ENCODE measurements at places on chromosomes 16 and 17. TPM values are rescaled to one million over a fixed set of nuclear protein-coding genes. Genes with fewer than 3 reads are reported as not detected.

DNA sequence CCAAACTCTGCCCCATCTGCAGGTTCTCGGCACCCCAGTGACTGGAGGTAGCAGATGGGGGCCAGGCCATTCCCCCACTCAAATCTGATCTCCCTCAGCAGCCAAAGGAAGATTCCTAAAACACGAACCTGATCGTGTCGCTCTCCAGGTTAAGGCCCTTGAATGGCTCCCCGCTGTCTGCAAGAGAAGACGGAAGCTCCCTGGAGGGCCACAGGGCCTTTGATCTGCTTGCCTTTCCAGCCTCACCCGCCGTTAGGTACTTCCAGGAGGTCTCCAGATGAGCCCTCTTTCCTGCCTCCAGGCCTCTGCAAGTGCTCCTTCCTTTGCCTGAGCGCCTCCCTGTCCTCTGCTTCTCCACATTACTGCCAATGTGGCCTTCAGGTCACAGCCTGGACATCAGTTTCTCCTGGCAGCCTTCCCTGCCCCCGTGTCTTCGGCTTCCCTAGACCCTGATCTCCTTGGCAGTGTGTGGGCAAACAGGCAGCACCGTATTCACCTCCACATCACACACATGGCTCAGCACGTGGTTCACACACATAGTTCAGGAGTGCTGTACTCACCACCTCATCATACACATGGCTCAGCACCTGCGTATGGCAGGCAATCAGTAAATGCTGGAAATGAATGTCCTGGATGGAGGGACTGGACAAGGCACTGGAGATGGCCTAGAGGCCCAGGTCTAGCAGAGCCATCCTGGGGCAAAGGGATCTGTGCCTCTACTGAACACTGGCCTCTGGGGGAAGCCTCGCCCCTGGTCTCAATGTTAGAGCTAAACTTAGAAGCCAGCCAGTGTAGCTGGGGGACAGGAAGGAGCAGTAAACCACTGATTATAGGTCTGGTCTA is 26.4 kb upstream of the MRPS23 start:
- no peak overlapping the region for H3K4me3 ChIP-seq
- H3K27ac ChIP-seq = no peak overlapping the region
- peaks cover 3% of the 10 kb centered on the region for H3K27me3 ChIP-seq
- DNase-seq = no peak
- no peaks in the 10 kb centered on the region for H3K36me3 ChIP-seq

GRCh38 chr16:57128771-57129389 is 36.5 kb downstream of the CPNE2 start:
- DNase-seq = peak; percentile 31
- H3K27me3 ChIP-seq = no peaks in the 10 kb centered on the region
- no peak overlapping the region for H3K4me3 ChIP-seq
- H3K27ac ChIP-seq = peak overlapping the region; percentile 49
- no peaks in the 10 kb centered on the region for H3K36me3 ChIP-seq
- peaks cover 89% of the 10 kb centered on the region for H3K4me1 ChIP-seq

- DNase-seq = no peak
- H3K27ac ChIP-seq = no peak overlapping the region
- no peak overlapping the region for H3K4me3 ChIP-seq
- H3K27me3 ChIP-seq = no peaks in the 10 kb centered on the region
- no peaks in the 10 kb centered on the region for H3K4me1 ChIP-seq
Measured at GRCh38 chr16:76176616-76177015, 100.6 kb upstream of the CNTNAP4 start.

- no peak overlapping the region for H3K27ac ChIP-seq
- no peak for DNase-seq
- no peaks in the 10 kb centered on the region for H3K27me3 ChIP-seq
Measured at GRCh38 chr16:10522966-10523365, 57.4 kb downstream of the EMP2 start.

The CACNG5 gene
- polyA plus RNA-seq = not detected

DNA sequence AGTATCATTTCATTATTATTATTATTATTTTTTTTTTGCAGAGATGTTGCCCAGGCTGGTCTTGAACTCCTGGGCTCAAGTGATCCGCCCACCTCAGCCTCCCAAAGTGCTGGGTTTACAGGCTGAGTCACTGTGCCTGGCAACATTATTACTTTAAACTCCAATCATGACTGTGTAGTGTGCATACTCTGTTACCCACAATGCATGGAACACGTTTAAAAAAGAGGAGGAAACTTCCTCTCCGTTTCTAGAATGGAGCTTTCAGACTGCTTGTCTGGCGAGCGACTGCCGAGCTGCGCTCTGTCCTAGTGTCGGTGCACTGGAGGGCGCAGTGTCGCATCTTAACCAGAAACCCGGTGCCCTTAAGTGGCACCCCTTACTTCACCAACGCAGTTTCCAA is 22.1 kb upstream of the FASN start:
- peaks cover 31% of the 10 kb centered on the region for H3K4me1 ChIP-seq
- H3K27me3 ChIP-seq = no peaks in the 10 kb centered on the region
- H3K4me3 ChIP-seq = no peak overlapping the region

The SLC6A2 gene
- polyA plus RNA-seq = not detected

DNA sequence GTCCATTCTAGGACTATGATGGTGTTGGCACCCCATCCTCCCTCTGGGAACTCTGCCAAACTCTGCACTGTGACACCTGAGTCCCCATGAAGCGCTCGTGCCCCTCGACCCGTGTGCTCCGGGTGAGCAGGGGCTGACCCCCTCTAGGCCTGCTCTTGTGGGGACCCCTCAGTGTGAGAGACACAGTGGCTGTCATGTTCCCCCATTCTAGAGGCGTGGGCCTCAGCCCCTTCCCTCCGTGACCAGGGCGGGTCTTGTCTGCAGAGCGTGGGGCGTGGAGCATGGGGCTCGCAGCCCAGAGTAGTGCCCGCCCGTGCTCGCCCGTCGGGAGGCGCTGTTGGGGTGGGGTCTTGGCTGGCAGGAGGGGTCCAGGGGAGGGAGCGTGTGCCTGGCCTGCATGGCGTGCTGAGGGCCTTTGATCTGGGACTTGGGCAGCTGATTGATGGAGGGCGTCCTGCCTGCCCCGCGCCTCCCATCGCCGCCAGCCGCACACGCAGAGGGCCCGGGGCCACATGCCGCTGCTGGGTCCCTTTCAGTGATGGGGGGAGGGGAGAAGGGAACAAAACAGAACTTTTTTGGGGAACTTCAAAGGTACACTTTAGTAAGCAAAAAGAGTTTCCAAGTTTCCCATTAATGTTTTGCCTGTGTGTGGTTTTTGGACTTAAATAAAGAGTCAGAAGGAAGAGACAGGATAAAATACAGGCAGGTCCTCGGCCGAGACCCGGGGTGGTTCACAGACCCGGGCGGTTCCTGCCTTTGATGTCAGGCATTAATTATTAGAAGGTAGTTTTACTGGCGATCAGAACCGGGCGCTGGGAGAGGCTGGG is 22.5 kb downstream of the CENPX start:
- no peaks in the 10 kb centered on the region for H3K4me1 ChIP-seq
- H3K4me3 ChIP-seq = no peak overlapping the region
- no peaks in the 10 kb centered on the region for H3K36me3 ChIP-seq
- H3K27ac ChIP-seq = no peak overlapping the region
- DNase-seq = no peak

The KCNG4 gene
- polyA plus RNA-seq = not detected

DNA sequence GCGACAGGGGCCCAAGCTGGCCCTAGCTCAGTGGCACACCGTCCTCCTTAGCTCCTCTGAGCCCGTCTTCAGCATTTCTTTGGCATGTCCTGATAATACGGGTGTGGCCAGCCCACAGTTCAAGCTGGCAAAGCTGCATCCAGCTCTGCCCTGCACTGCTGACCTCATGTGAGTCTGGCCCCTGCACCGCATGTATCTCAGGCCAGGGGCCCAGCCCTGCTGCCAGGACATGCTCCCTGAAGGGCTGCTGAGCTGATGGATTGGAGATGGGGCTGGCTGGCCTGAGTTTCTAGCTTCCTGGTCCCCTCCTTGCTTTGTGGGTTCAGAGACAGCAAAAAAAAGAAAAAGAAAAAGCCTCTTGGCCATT is 2.4 kb downstream of the DOC2B start:
- H3K27ac ChIP-seq = no peak overlapping the region
- no peak for DNase-seq
- H3K27me3 ChIP-seq = peaks cover 9% of the 10 kb centered on the region
- H3K4me1 ChIP-seq = no peaks in the 10 kb centered on the region
- no peak overlapping the region for H3K4me3 ChIP-seq

The EPN3 gene
- polyA plus RNA-seq = not detected

DNA sequence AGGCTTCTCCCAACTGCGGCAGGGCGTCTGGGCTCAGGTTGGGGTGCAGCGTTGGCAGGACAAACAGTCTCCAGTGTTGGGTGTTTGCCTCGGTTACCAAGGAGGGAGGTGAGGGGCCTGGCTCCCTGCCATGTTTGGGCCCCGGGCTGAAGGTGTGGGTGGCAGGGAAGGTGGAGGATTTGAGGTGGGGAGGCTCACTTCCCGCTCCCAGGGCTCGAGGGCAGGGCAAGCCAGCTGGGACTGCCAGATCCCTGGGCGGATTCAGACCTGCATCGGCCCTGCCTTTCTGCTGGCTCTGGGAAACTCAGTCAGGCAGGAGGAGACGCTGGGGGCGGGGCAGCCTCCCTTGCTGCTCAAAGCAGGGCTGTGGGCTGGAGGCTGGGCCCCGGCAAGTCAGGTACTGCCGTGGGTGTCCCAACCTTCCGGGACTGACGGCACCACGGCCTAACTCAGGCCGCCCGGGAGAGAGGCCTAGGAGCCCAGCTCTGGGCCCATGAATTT is 31.3 kb upstream of the KRT17 start:
- H3K4me1 ChIP-seq = no peaks in the 10 kb centered on the region
- no peaks in the 10 kb centered on the region for H3K27me3 ChIP-seq
- DNase-seq = no peak
- H3K4me3 ChIP-seq = no peak overlapping the region
- no peaks in the 10 kb centered on the region for H3K36me3 ChIP-seq

- no peak for DNase-seq
- no peak overlapping the region for H3K27ac ChIP-seq
- no peak overlapping the region for H3K4me3 ChIP-seq
- no peaks in the 10 kb centered on the region for H3K36me3 ChIP-seq
Measured at GRCh38 chr17:9408868-9409829, 166.5 kb downstream of the STX8 start.
